ENCODE measurements at places on chromosomes 6 and 20. TPM values are rescaled to one million over a fixed set of nuclear protein-coding genes. Genes with fewer than 3 reads are reported as not detected.

DNA sequence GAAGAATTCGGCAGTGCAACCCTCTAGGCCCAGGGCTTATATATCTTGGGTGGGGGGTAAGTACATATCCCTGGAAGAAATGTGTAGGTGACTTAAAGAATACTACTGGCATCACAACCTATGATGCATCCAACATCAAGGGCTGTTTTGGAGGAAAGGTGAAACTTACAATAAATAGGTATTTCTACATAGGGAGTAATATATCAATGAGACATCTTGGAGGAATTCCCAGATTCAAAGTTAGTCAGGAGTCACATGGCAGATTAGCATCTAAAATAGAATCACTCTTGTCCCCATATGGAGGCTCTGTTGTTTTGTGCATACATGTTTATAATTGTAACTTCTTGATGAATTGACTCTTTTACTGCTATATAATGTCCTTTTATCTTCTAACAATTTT, 375.5 kb downstream of the PAX1 start:
- no peak for DNase-seq

GRCh38 chr20:50093240-50093639, 19.7 kb downstream of the UBE2V1 start:
- DNase-seq: no peak

Gene UBE2C
- total RNA-seq: 153 TPM

GRCh38 chr6:159609652-159610178, 83.3 kb downstream of the SOD2 start:
- DNase-seq: no peak

DNA sequence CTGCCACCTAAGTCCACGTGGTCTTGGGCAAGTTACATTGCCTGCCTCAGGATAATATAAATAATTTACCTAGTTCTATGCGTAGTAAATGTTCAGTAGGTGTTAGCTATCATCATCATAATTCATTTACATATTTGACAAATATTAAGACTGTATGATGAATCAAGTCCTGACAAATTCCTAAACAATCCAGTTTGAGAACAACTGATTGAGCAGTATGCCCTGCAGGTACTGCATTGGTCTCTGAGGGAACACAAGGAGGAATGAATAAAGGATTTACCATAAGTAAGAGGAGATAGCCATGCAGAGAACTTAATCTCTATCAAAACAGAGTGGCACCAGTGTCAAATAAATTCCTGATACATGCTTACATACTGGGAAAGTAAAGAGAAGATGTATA, 70.4 kb downstream of the SAMD5 start:
- DNase-seq: no peak

DNA sequence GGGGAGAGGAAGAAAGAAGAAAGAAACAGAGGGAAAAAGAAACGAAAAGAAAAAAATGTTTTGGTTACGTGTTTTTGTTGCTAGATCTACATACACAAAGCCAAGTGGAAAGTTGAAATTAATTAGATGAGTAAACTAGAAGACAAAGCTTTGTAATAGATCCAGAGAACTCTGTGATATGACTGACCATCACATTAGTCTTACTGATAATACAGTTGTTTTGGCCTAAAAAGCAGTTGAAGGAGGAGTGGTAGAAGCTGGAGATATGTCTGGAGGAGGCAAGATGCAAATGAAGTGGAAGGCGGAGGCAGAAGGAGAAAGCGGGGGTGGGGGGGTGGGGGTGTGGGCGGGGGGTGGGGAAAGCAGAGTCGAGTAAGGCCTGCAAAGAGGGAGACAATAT, 500.1 kb upstream of the ID4 start:
- DNase-seq: no peak

DNA sequence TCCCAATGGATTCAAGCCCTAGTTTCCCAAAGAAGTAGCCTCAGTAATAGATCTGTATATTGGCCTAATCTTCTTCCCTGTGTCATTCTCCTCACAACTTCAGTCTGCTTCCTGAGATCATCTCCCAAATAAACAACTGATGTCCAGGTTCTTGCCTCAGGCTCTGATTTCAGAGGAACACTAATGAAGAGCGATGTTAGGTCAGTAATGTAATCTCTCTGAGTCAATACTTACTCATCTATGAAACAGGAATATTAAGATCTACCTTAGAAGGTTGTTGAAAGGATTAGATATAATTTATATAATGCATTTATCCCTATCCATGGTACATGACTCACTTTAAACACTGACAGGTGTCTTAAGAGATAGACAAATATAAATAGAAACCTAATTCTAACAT, 246.0 kb upstream of the FLRT3 start:
- DNase-seq: no peak

DNA sequence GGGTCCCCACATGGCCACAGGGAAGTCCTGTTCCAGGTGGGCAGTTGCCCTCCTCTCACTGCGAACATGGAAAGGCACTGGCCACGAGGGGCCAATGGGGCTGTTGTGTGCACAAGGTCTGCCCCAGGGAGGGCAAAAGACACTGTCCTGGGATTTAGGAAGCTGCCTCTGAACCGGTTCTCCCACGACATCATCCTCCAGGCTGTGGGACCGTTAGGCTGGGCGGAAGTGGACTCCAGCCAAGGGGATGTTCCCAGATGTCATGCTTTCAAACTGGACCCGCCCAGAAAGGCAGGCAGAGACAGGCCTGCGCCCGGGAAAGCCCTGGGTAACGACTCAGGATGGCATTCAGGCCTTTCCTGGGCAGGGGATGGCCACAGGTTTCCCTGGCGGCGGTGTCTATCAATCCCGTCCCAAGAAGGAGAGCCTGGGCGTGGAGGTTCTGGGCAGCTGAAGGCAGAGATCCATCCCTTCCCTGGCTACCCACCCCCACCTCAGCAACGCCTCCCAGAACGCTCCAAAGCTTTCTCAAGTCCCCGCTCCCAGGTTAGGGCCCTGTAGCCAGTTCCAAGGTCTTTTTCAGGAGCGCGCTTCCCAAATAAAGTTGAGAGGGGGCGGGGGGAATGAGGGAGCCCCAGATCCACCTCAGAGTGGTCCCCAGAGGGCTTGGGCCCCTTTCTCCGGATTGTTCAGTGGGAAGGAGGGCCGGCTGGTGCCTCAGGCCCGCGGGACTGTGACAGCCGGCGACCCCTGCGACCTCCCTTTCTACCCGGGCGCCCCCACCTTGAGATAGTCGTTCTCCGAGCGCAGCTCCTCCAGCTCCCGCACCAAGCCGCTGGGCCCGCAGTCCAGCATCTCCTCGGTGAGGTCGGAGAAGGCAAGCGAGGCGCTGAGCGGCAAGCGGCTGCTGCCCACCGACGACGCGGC, 13.8 kb upstream of the TLDC2 start:
- no peak for DNase-seq

GRCh38 chr6:28443112-28443773, at the start of gene ZSCAN23:
ZSCAN23 (minus strand) TSS chr6:28443491; CDS start chr6:28436266, 7,225 bp downstream.
- DNase-seq: peak; percentile 89

GRCh38 chr6:35626401-35626800, 62.3 kb downstream of the FKBP5 start:
- DNase-seq: no peak

DNA sequence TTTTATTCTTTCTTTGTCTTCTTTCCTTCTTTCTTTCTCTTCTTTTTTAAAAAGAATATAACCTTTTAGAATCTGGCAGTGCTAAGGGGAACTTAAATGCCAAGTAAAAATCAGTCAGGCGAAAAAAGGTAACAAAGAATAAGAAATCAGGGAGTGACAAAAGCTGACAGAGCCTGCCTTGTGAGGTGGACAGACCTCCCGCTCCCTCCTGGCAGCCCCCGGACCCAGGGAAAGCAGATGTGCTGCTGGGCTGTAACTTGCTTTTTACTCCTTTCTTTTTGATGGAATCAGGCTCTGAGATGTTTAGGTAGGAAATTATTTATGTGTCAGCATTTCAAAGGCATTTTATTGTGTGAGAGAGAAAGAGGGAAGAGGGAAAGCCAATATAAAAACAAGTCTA, 95.5 kb upstream of the TRAF3IP2 start:
- no peak for DNase-seq

GRCh38 chr20:58008413-58008812, 220.0 kb downstream of the ANKRD60 start:
- no peak for DNase-seq

Gene EEF1A2
- total RNA-seq: 0.26 TPM

- DNase-seq: no peak
These were observed 13.9 kb downstream of the CRISP3 start for GRCh38 chr6:49730251-49730650.

- no peak for DNase-seq
These were observed 12.5 kb upstream of the ALDH8A1 start for GRCh38 chr6:134962421-134962820.

Gene VSX1
- total RNA-seq: not detected

Gene CNPY3
- total RNA-seq: 90.8 TPM

DNA sequence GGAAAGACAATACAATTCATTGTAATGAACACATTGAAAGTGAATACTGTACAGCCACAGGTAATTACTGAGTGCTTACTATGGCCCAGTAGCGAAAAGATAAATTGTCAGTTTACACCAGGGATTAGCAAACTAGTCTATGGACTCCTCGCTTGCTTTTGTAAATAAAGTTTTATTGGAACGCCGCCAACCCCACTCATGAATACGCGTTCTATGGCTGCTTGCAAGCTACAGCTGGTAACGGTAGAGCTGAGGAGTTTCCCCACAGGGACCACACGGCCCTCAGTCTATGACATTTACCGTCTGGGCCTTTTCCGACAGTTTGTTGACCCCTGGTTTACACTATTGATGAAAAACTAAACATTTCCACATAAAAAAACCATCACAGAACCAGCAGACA, 24.2 kb downstream of the LAMA5 start:
- DNase-seq: no peak

- no peak for DNase-seq
These were observed 138.0 kb downstream of the THBS2 start for GRCh38 chr6:169115632-169116031.

Gene ERVFRD-1
- not detected for total RNA-seq

DNA sequence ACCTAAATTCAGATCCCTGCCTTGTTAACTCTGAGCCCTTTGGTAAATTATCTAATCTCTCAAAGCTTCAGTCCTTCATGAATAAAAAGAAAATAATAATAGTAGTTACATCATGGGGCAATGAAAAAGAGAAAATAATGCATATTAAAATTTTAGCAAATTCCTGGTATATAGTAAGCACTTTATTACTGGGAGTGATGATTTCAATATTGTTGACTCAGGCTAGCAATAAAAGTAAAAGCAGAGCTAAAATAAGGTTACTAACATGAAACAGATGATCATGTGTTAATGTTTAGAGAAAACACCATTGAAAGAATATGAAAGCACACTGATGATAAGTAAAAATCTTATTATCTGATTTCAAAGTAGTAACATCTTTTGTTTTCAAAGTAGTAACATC, 13.6 kb downstream of the GINS1 start:
- no peak for DNase-seq
